ENCODE measurements at places on chromosomes 6 and 20.
A peak's percentile ranks its signal among the peaks of the same experiment; 100 is the strongest.

DNA sequence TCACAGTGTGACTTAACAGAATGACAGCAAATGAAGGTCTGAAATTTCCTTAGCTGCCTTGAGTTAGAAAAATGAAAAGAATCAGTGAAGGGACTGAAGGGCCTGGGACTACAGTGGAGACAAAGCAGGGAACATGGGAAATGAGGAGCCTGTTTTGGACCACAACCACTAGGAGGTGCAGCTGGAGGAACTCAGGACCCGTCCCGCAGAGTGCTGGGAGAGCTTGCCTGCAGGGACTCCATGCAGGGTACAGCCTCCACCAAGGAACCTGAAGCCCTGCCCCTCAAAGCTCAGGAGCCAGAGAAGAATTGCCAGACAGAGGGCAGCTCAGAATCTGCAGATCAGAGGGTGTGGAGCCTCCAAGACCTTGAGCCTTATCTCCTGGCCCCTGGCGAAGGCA is 50.7 kb downstream of the LRFN2 start:
- no peak for DNase-seq

DNA sequence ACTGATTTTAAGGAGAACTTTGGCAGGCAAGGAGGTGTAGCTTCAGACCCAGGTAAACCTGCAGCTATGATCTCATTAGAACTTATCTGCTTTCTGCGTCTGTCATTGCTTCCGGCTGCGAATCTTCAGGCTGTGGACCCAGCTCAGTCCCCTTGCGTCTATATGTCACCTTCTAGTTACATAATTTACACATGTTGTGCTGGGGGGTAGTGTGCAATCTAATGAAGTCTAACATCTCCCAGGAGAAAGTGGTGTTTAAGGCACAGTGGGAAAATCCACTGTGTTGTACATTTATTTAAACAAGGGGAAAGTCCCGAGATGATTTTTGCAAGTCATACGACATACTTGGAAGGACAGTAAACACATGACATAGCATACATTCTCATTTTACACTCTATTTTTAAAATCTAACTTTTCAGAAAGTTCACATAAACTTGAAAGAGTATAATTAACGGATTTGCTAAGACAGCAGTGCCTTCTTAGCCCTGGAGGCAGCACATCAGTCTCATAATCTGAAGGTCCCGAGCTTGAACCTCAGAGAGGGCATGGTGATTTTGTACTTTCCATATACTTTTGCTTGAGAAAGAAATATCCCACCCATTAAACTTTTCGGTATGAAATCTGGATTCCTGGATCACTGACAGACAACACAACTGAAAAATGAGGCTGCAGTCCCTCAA is 35.2 kb downstream of the GPX6 start:
- no peak for DNase-seq

GRCh38 chr6:109485266-109485935 is 2.4 kb upstream of the ZBTB24 start:
- no peak for DNase-seq

DNA sequence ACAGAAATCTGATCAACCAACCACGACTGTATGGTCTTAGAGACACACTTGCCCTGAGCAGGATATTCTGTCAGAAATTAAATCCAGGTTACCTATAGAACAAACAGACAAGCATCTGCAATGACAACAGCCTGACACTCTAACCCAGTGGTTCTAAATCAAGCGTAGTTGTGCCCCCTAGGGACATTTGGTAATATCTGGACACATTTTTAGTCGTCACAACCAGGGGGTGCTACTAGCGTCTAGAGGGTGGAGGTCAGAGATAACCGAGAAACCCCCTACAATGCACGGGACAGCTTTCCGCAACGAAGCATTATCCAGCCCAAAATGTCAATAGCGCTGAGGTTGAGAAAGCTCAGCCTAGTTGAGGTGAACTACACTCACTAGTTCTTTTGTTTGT is 32.3 kb downstream of the ID4 start:
- DNase-seq, result peak; percentile 2

GRCh38 chr20:46117704-46118467 is at the start of gene CD40:
Gene CD40 (plus strand): TSS chr20:46118314. CDS start chr20:46118344, 30 bp downstream.
- no peak for DNase-seq

DNA sequence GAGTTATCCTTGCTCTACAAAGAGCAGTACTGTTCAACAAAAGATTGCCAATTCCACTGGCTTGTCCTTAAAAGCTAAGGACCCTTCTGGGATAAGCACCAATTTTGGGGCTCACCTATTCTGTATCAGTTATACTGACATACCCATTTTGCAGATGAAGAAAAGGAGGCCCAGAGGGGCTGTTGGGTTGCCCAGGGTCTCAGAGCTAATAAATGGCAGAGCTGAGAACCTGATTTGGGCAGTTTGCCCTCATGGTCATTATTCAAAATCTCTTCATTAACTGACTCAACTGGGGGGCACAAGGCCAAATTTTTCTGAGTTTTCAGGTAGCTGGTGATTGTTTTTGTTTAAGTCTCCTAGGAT is 31.3 kb downstream of the NSFL1C start:
- no peak for DNase-seq

- no peak for DNase-seq
These were observed 147.3 kb upstream of the FOXQ1 start for GRCh38 chr6:1164600-1164999.

- DNase-seq, result no peak
These were observed 41.8 kb downstream of the ATXN1 start for GRCh38 chr6:16719488-16719887.

- no peak for DNase-seq
These were observed 64.6 kb upstream of the ADGRF1 start for GRCh38 chr6:47106721-47107197.

DNA sequence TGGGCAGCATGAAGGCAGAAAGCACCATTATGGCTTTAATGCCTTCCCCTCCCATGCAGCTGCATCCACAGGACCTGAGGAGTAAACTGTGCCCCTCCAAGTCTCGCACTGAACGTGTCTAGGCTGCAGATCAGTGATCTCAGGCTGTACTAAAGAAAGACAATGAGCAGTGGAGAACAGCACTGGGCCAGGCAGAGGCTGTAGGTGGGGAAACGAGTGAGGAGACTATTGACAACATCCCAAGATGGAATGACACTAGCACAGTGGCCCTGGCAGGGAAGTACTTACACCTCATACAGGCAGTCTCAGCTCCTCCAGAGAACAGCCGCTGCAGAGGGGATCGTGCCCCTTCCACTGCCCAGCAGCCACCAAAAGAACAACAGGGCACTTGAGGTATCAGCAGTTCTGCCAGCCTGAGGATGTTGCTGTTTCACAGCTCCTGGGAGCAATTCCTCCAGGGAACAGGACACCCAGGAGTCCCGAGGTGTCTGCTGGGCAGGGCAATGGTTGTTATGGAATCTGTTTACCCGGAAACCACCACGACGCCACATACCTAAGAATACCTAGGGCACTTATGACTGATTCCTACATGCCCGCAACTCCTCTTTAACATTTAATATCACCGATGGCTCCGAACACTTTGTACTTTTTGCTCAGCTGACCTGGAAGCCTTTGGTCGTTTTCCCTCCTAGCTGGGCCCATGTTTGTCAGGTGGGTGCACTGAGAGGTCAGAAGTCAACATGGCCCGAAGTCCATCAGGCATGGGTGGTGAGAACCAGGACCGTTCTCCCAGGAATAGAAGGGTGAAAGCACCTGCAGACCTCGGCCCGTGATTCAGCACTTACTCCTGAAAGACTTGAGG is 79.1 kb downstream of the SLC22A23 start:
- DNase-seq, result no peak

GRCh38 chr6:35046103-35046502 is 95.0 kb downstream of the TCP11 start:
- DNase-seq, result no peak
